ENCODE measurements at places on chromosomes 4 and X. TPM values are rescaled to one million over a fixed set of nuclear protein-coding genes. Genes with fewer than 3 reads are reported as not detected.

The GAGE12F gene
- total RNA-seq: not detected

The SOX3 gene
- not detected for total RNA-seq

The GAGE1 gene
- not detected for total RNA-seq

The TMPRSS11B gene
- total RNA-seq: not detected

The BEX5 gene
- total RNA-seq: not detected

The ZMYM3 gene
- 10.7 TPM for total RNA-seq

The SSX2 gene
- total RNA-seq: not detected

The MTNR1A gene
- 0.43 TPM for total RNA-seq

The PGAM4 gene
- total RNA-seq: 0.54 TPM

The GNRHR gene
- not detected for total RNA-seq

The RASGEF1B gene
- total RNA-seq: not detected

The HDX gene
- 4.3 TPM for total RNA-seq

The SPACA5 gene
- not detected for total RNA-seq

The SSX4 gene
- not detected for total RNA-seq

The NPY2R gene
- total RNA-seq: not detected

The HDAC6 gene
- 25.1 TPM for total RNA-seq

The NKX3-2 gene
- total RNA-seq: 0.09 TPM

The NUDT10 gene
- total RNA-seq: 0.51 TPM

The RASL11B gene
- total RNA-seq: 0.14 TPM

The MAGEA2B gene
- total RNA-seq: not detected

The RAB41 gene
- not detected for total RNA-seq

The KLHL15 gene
- total RNA-seq: 4.3 TPM

The DRD5 gene
- not detected for total RNA-seq

The ATP2B3 gene
- not detected for total RNA-seq

The SUPT20HL1 gene
- total RNA-seq: not detected

The HTR2C gene
- not detected for total RNA-seq

The ZBED1 gene
- total RNA-seq: 36.3 TPM

The CRMP1 gene
- total RNA-seq: 3.4 TPM

The SAGE1 gene
- total RNA-seq: not detected

The ARHGAP24 gene
- total RNA-seq: 3.9 TPM

The PDZD4 gene
- 3.6 TPM for total RNA-seq

The JADE1 gene
- total RNA-seq: 21.5 TPM

The NHSL2 gene
- 0.42 TPM for total RNA-seq

The PHEX gene
- total RNA-seq: 0.44 TPM

The GALNTL6 gene
- total RNA-seq: 0.06 TPM

The MYOZ2 gene
- not detected for total RNA-seq

The ZNF595 gene
- total RNA-seq: 18.8 TPM

The CDKL2 gene
- 0.79 TPM for total RNA-seq

The SHOX gene
- total RNA-seq: not detected

The CYSLTR1 gene
- total RNA-seq: not detected

The SPON2 gene
- 0.35 TPM for total RNA-seq

The UGT8 gene
- total RNA-seq: 0.15 TPM

The SNX12 gene
- total RNA-seq: 81.0 TPM

The SATL1 gene
- total RNA-seq: not detected

The RTL9 gene
- 0.09 TPM for total RNA-seq

The CT45A2 gene
- not detected for total RNA-seq

The ARSJ gene
- 5.0 TPM for total RNA-seq

The PCDH18 gene
- not detected for total RNA-seq

The CNKSR2 gene
- 3.1 TPM for total RNA-seq

The TEX13D gene
- total RNA-seq: not detected

The RHOXF2B gene
- total RNA-seq: not detected

The TMEM31 gene
- total RNA-seq: 0.40 TPM

The TMEM187 gene
- 9.2 TPM for total RNA-seq
